ENCODE measurements at places on chromosomes 1 and 21.

- H3K27me3 ChIP-seq, result no peaks in the 10 kb centered on the region
- no peak overlapping the region for H3K4me3 ChIP-seq
- DNase-seq, result no peak
- no peaks in the 10 kb centered on the region for H3K36me3 ChIP-seq
These were observed 10.2 kb upstream of the PLXNA2 start for GRCh38 chr1:208254376-208254775.

DNA sequence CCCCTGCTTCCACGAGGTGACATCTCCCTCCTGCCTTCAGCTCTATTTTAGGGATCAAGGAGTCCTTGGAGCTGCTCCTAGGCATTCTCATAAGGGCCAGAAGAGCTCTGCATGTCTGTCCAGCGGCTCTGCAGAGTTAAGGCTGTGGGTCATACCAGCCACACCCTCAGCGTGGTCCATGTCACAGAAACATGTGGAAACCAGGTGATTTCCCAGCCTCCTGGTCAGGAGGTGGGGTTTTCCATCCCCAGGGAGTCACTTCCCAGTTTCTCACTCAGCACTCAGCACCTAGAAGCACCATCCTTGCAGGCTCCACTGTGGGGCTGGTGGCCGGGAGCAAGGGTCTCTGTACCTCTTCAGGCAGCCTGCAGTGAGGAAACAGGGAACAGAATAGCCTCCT lies 1.4 kb upstream of the TNFRSF1B start:
- H3K4me3 ChIP-seq, result no peak overlapping the region
- DNase-seq, result no peak
- H3K27ac ChIP-seq, result no peak overlapping the region
- no peaks in the 10 kb centered on the region for H3K27me3 ChIP-seq

- no peak overlapping the region for H3K4me3 ChIP-seq
- H3K4me1 ChIP-seq, result no peaks in the 10 kb centered on the region
- no peaks in the 10 kb centered on the region for H3K36me3 ChIP-seq
- no peak overlapping the region for H3K27ac ChIP-seq
- DNase-seq, result peak; percentile 53
- H3K27me3 ChIP-seq, result no peaks in the 10 kb centered on the region
These were observed 129.2 kb upstream of the SYT6 start for GRCh38 chr1:114282751-114283403.

DNA sequence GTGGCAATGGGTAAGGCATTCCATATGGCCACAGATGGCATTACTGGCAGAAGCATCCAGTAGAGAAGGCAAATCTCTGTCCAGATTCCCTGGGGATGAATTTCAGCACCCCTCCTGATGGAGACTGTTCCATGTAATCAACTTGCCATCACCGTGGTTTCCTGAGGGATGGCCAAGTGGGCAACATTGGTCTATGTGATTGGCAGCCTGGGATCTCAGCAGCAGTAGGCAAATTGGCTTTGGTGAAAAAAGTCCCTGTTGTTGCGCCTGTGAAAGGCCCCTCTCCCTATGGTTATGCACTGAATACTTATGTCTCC lies 19.3 kb downstream of the DMRTB1 start:
- no peaks in the 10 kb centered on the region for H3K36me3 ChIP-seq
- no peaks in the 10 kb centered on the region for H3K27me3 ChIP-seq
- H3K4me3 ChIP-seq, result no peak overlapping the region
- no peak for DNase-seq

DNA sequence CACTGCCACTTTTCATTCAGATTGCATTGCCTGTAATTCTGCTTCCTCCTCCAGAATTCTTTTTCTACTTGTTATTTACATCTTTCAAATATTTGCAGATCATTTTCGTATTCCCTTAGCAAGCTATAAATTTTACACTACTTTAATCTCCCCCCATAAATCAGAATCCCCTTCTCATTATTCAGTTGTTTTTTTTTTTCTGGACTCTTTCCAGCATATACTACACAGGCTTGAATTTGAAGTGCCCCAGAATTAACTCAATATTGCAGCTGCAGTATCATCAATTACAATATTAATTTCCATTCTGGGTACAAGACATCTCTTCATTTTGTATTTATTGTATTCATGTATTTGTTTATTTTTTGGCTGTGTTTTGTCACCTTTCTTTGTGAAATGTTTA lies 1494.3 kb downstream of the AMY1C start:
- no peak overlapping the region for H3K4me3 ChIP-seq
- H3K36me3 ChIP-seq, result no peaks in the 10 kb centered on the region
- H3K27ac ChIP-seq, result no peak overlapping the region
- no peak for DNase-seq
- H3K4me1 ChIP-seq, result no peaks in the 10 kb centered on the region

GRCh38 chr1:151542710-151543129 lies 2.6 kb downstream of the TUFT1 start:
- no peak overlapping the region for H3K4me3 ChIP-seq
- H3K27me3 ChIP-seq, result no peaks in the 10 kb centered on the region
- H3K4me1 ChIP-seq, result peaks cover 13% of the 10 kb centered on the region
- DNase-seq, result no peak
- no peaks in the 10 kb centered on the region for H3K36me3 ChIP-seq

GRCh38 chr1:177820213-177820612 lies 149.6 kb downstream of the SEC16B start:
- no peak overlapping the region for H3K27ac ChIP-seq
- no peak for DNase-seq
- no peak overlapping the region for H3K4me3 ChIP-seq
- H3K27me3 ChIP-seq, result no peaks in the 10 kb centered on the region
- no peaks in the 10 kb centered on the region for H3K4me1 ChIP-seq
- no peaks in the 10 kb centered on the region for H3K36me3 ChIP-seq

GRCh38 chr1:8845104-8846097 lies 28.0 kb upstream of the RERE start:
- H3K4me3 ChIP-seq, result no peak overlapping the region
- H3K36me3 ChIP-seq, result no peaks in the 10 kb centered on the region

DNA sequence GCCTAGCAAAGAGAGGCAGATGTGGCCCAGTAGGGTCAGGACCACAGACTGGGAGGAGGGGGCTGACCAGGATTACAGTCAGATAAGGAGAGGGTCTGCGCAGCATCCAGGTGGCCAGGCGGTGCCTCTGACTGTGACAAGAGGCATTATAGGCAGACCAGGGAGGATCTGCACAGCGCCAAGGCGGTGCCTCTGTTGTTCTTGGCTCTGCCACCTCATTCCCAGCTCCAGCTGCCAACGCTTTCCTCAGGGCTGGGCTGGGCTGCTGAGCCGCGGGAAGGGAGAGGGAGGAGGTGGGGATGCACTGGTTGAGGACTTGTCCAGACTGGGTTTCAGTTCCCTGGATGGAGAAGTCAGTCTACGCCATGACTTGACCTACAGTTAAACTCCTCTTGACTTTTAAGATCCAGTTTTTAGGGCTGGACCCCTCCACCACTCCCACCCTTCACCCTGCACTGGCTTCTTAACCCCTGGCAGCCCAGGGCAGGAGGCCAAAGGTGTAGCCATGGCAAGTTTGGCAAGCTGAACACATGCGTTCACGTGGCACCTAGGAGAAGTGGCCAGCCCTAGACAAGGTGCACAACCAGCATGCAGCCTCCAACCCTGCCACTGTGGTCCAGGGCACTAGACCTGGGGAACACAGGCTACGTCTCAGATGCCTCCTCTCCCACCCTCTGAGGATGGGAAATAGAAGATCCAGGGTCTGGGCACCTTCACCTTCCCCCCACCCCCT lies 4.5 kb upstream of the CRABP2 start:
- no peaks in the 10 kb centered on the region for H3K27me3 ChIP-seq
- no peak overlapping the region for H3K4me3 ChIP-seq
- DNase-seq, result no peak
- H3K36me3 ChIP-seq, result no peaks in the 10 kb centered on the region
- H3K4me1 ChIP-seq, result peaks cover 23% of the 10 kb centered on the region

DNA sequence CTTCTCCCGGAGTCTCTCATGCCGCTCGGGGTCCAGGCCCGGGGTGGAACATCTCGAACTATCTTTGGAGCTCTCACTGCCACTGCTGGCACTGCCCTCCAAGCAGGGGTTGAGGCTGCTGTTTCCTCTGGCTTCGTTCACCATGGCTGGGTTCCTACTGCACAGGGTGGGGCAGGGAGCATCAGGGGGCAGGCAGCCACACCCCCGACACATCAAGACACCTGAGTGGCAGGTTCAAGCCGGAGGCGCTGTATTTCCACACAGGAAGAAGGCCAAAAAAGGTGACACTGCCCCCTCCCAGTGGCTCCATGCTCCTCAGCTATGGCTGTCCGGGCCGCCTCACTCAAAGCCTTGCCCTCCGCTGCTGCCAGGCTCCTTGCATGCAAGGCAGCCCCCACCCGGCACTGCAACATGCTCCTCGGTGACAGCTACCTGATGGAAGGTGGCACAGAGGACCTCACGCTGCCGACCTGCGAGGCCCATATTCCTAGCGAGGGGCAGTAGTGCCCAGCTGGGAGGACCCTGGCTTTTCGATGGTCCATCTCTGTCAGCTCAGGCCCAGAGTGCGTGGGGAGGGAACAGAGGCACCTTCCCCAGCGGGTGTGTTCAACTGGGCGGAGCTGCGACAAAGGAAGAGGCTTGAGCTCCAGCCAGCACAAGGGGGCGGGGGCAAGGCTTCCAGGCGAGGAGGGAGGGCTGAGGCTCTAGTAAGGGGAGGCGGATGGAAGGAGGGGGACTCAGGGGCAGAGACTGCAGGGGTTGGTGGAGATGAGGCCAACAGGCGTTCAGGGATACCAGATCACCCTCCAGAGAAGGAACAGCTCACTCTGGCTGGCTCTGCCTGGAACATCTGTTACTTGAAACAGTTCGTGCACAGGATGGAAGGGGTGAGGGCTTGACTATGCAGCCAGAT lies 2.5 kb downstream of the MTHFR start:
- H3K36me3 ChIP-seq, result peaks cover 22% of the 10 kb centered on the region
- H3K27me3 ChIP-seq, result no peaks in the 10 kb centered on the region
- H3K27ac ChIP-seq, result peak overlapping the region; percentile 52
- peaks cover 32% of the 10 kb centered on the region for H3K4me1 ChIP-seq

- H3K27me3 ChIP-seq, result peaks cover 4% of the 10 kb centered on the region
- no peak within 1 kb of the TSS for H3K27ac ChIP-seq
- no peak for DNase-seq
- no peaks in the 10 kb centered on the region for H3K36me3 ChIP-seq
- H3K4me1 ChIP-seq, result peaks cover 4% of the 10 kb centered on the region
These were observed at the start of gene C2CD2 for GRCh38 chr21:41953831-41954653. C2CD2 (minus strand) TSS chr21:41954018; CDS start chr21:41953648, 370 bp downstream.

DNA sequence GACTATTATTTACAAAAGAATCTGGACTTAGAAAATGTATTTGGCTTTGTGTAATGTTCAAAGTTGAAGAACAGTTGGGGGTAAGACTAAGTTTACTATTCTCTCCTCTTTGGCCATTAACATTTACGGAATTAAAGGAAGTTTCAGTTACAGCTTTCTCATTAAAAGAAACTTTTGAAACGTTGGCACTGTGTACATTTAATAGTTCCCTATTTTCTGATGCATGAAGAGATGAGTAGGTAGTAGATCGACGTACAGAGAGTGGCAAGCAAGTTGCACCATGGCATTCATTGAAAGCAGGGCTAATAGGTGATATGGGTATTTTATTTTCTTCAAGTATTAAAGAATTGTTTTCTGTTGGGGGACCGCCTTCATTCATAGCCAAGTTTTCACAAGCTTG lies 3.2 kb downstream of the ASPM start:
- no peaks in the 10 kb centered on the region for H3K27me3 ChIP-seq
- H3K36me3 ChIP-seq, result no peaks in the 10 kb centered on the region
- DNase-seq, result no peak
- no peaks in the 10 kb centered on the region for H3K4me1 ChIP-seq
- H3K4me3 ChIP-seq, result no peak overlapping the region

Measured in effector memory CD4-positive, alpha-beta T cell (primary cell).